DMS79 (cell line): ENCODE measurements at places on chromosomes 4 and X.

GRCh38 chr4:8427761-8428287 is 12.7 kb downstream of the ACOX3 start:
- peak; percentile 7 for DNase-seq

GRCh38 chr4:24477919-24478318 is 106.4 kb downstream of the DHX15 start:
- DNase-seq: no peak

GRCh38 chr4:186984105-186984644 is 260.5 kb upstream of the FAT1 start:
- no peak for DNase-seq

DNA sequence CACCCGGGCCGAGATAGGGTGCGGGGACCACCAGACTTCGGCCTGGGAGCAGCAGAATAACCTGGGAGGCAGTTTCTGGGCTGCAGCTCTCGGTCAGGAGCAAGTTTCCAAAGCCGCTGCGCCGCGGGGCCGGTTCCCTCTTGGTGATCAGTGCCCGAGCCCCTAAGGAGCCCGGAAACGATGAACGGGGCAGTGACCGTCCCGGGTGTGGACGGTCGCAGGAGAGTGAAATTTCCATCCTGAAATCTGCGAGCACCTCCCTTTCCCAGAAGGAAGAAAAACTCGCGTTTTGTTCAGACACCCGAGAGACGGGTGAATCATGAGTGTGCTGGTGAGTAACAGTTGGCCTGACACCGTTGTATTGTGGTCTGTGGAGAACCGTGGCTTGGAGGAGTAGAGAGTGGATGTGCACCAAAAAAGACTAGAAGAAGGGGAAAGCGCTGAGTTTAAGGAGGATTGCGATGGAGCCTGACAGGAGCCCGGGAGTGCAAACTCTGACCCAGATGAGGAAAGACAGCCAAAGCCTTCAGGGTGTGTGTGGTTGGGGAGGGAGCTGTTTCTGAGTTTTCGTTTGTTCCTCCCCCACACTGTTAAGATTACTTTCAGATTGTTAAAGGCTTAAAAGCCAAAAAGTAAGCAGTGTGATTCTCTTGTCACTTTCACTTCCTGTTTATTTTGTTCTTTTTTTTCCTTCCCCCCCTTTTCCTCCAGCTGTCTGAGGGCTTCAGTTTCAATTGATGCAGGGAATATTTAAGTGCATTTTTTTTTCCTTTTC is 828 bp downstream of the MCUB start:
- no peak for DNase-seq

GRCh38 chr4:38011511-38012162 is 51.4 kb downstream of the PTTG2 start:
- DNase-seq: no peak

DNA sequence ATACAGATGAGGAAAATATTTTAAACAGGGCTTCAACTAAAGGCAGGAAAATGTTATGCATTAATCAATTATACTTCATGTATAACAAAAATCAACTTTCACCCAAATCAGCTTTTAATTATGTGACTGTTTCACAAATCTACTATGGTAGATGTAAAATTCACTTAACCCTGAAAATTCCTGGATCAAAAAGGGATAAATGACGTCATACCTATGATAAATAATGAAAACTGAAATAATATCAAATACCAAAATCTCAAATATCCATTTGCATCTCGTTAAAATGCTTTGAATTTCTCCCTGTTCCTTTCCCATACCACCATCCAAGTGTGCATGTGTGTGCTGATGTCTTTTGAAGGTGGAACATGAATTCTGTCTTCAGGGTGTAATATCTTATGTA is 11.5 kb downstream of the S100G start:
- no peak for DNase-seq
